ENCODE measurements at places on chromosomes 3 and 15. TPM values are rescaled to one million over a fixed set of nuclear protein-coding genes. Genes with fewer than 3 reads are reported as not detected.

DNA sequence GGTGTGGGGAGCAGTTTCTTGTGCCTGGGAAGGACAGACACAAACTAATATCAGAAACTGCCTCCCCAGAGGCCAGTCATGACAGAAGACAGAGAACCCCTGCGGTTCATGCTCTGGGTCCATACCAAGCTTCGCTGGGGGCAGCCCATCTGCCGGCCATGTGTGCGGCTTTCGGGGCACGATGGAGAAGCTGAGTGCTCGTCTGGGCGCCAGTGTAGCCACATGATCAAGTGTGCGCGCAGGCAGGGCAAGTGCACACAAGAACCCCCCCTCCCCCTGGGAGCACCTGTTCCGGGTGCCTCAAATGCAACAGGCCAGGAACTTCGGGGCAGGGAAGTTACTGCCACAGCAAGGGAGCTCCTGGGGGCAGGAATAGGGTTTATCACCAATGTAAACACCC lies 1.8 kb downstream of the ADAMTS17 start:
- no peak for DNase-seq

DNA sequence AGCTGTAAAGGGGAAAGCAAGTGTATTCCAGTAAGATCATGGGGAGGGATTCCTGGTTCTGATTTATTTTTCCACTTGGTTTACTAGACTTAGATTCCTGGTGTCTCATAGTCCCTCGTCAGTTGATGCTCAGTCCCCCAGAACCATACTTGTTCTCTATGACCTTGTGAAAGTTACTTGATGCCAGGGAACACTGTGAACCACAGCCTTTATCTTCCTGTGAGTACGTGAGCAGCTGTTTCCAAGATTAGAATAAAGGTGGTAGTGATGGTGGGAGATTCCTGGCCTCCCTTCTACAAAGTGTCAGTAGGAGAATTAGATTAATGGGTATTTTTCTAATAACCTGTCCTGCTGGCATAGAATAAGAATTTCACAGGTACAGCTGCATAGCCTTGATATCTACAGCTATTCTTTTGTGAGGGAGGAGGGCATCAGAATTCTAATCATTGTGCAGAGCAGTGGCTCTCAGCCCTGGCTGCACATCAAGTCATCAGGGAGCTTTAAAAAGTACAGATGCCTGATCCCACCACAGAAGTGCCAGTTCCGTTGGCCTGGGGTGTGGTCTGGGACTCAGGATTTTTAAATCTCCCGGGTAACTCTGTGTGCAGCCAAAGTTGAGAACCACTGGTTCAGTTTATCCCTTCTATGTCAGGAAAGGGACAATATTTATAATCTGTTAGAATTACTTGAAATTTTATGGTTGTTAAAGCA lies 20.0 kb downstream of the GPD1L start:
- no peak for DNase-seq

- no peak for DNase-seq
These were observed 234.1 kb downstream of the ADAMTS17 start for GRCh38 chr15:100107606-100108225.

DNA sequence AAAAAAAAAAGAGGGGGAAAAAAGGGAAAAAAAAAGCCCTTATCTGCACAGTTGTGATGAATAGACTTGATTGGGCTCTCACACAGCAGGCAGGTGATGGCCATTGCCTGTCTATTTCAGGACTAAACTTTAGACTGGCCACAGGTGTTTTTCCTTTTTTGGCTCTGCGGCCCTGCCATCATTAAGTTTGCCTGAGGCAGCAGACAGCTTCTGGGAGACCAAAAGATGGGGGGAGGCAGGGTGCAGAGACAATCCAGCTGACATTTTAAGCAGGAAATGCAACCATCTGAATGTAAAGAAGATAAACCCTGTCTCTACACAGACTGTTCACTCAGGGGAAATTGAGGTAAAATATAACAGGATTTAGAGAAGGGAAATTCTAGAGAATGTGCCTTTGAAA lies 295.0 kb upstream of the KCNH8 start:
- DNase-seq, result no peak

LRTM1 gene
- total RNA-seq, result not detected

Data from fibroblast of villous mesenchyme (primary cell).